Stimulated activated CD4-positive, alpha-beta T cell treated with anti-CD3 and anti-CD28 coated beads, Interleukin-1b, Interleukin-23, amount 100 ng/mL, for 48 hours (primary cell): ENCODE measurements at places on chromosomes 5 and 9.

GRCh38 chr5:85000671-85001070, 616.0 kb upstream of the EDIL3 start:
- no peak for DNase-seq

DNA sequence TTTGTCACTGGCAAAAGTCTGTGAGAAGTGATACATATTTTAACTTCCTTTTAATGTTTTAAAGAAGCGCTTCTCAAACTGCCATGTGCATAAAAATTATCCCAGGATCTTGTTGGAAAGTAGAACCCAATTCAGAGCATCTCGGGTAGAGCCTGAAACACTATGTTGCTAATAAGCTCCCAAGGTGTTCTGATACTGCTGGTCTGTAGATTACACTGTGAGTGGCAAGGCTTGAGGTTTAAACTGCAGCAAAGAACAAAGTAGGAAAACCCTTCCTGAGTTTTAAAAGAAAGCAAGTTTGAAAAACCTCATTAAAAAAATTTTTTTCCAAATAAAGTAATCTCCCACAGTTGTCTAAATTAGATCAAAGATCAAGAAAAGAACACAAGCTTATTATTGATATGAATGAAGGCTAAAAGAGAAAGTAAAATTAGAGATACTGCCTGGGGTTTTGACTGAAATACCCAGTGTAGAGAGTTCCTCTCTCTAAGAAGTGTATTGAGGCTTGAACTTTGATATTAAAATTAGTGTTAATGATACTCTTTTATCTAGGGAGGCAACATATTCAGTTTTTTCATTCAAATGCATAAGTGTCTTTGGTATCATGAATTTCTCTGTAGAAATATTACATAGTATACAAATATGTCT, 19.8 kb upstream of the JAK2 start:
- DNase-seq = no peak

- DNase-seq = no peak
Measured at GRCh38 chr5:146789712-146790653, 88.6 kb downstream of the PPP2R2B start.

DNA sequence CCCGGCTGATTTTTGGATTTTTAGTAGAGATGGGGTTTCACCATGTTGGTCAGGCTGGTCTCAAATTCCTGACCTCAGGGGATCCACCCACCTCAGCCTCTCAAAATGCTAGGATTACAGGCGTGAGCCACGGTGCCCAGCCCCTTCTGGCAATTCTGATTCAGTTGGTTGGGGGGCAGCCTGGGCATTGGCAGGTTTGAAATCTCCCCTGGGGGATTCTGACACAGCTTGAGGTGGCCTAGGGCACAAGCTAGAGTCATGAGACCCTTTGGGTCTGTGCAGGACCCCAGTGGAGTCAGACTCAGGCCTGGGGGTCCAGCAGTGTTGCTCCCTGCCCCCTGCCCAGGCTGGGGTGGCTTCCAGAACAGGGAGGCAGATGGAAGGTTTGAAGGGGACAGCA, 239.8 kb downstream of the PBX3 start:
- no peak for DNase-seq

- no peak for DNase-seq
Measured at GRCh38 chr5:59790776-59791475, 102.6 kb downstream of the PDE4D start.

DNA sequence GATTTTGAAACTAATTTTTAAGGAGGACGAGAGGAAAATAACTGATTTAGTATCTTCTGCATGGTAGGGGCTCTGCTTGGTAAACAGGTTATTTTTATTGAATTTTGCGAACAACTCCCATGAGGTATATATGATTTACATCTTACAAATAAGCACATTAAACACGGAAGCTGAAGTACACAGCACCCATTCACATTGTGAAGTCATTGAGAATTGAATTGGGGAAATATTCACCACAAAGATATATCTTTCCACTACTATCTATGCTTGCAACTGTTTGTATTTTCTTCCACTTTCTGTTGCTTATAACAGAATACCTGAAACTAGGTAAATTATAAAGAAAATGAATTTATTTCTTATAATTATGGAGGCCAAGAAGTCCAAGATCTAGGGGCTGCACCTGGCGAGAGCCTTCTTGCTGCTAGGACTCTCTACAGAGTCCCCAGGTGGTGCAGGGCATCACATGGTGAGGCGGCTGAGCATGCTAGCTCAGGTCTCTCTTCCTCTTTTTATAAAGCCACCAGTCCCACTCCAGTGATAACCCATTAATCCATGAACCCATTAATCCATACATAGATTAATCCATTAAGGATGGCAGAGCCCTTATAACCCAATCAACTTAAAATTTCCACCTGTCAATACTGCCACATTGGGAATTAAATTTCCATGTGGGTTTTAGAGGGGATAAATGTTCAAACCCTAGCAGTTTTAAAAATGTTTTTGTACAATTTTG, 79.0 kb upstream of the ZNF608 start:
- no peak for DNase-seq

GRCh38 chr5:33720176-33720575, 171.6 kb downstream of the ADAMTS12 start:
- no peak for DNase-seq

DNA sequence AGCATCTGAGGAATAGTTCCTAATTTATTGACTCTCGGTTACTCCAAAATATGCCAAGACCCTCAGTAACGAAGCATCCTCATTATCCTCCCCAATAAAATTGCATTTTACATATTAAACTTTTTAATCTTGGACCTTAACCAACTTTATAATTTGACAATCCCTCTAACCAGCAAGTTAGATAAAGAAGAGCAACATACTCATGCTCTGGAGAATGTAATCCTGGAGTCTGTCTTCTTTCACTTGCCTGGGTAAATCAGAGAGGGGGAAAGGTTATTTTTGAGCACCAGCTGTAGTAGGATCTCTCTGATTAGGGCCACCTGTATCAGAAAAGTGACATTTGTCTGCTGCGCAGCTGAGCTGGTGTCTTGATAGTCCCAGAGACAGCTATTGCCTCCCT, 59.8 kb downstream of the NDFIP1 start:
- no peak for DNase-seq

DNA sequence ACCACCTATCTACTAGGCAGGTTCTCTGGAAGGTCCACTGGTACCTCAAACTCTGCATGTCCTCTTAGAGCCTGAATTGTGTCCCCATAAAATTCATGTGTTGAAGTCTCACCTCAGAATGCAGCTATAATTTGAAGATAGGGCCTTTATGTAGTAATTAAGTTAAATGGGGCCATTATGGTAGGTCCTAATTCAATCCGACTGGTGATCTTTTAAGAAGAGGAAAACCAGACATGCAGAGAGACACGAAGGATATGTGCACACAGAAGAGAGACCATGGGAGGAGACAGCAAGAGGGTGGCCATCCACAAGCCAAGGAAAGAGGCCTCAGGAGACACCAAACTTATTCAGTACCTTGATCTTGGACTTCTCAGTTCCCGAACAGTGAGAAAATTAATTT, 345.4 kb downstream of the ENC1 start:
- DNase-seq = no peak

DNA sequence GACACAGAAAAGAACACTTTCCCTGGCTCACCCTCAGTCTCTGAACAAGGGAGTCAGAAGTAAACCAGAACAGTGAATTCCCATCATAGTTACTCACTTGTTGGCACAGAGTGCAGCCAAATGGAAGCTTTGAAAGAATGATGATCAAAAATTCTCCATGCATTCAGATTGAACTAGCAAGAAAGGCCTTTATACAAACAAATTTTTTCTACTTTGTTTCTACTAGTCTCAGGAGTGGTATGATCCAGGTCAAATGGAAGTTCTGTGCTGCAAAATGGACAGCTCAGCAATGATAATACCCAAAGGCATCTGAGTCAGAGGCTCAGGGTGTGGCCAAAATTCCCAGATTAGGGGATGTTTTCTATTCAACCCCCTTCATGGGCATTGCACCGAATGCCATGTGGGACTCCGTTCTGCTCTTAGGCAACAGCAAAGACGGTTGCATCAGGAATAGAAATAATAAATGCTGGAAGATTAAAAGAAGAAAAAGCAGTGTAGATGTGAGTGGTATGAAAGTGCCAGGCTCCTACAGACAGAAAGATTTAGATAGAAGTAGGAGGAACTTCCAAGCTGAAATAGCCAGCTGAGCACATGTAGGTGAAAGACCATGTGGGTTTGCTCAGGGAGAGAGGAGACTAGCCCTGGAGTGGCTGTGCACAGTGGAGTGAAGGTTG, 24.0 kb upstream of the ASPN start:
- no peak for DNase-seq

GRCh38 chr5:23208959-23209431, 298.4 kb upstream of the PRDM9 start:
- DNase-seq = no peak

DNA sequence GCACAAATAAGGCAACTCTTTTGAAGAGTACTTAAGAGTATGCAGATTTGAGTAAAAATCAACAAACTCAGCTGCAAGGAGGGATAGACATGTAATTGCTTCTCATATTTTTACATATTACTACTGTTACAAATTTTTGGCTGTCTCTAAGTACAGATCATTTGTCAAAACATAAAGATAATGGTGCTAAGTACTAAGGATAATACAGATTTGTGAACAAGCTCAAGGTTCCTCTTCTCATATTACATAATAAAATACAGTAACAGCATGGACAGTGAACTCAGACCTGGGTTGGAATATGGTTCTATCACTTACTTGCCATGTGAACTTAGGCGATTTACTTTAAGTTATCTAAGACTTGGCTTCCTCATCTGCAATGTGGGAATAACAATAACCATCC, 168.0 kb downstream of the AP3B1 start:
- no peak for DNase-seq

DNA sequence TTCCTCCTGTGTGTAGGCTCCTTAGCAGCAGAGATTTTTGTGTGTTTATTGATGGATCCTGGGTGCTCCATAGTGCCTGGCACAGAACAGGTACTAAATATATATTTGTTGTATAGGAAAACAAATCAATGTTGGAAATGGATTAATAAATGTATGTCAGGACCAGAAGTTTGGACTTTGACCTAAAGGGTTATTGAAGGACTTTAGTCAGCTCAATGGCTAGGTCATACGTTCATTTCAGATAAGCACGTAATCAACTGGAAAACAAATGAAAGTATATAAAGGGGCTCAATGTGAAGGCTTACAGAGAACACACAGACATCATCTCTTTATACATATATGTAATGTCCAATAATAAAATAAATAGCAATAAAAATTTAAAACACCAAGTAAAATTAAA, 56.2 kb upstream of the PALM2AKAP2 start:
- DNase-seq = no peak

- DNase-seq = no peak
Measured at GRCh38 chr5:168697034-168697720, 118.0 kb upstream of the PANK3 start.

DNA sequence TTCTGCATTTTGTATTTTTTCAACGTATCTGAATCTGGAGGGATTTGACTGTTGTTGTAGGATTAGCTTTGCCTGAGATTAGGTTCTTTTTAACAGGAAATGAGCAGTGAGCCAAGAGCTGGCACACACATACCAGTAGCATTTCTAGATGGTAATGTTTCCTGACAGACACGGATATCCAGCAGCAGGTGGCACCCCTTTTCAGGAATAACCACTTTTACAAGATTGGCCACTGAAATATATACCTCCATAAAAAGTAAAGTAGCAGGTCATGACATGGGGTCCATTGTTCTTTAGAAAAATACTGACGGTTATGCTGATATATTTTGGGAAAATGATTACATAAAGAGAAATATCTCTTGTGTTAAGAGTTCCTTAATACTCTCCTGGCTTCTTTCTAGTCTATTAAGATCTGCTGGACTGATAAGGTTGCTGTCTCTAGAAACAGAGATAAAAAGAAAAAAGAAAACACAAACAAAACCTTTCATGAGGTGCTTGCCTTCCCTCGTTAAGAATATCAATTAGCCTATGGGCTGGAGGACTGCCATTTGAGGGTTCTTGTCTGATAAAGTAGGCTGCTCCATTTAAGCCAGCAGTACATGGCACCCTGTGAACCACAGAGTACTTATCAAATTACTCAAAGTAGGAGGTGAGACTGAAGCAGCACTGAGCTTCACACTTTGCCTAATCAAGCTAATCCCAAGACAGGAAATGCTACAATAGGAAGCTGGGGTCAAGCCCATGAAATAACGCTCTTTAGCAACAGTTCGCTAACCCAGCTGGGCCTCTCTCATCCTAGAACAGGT, 101.6 kb upstream of the PCA3 start:
- DNase-seq = no peak

GRCh38 chr5:16057277-16057676, 122.3 kb downstream of the MARCHF11 start:
- DNase-seq = no peak

DNA sequence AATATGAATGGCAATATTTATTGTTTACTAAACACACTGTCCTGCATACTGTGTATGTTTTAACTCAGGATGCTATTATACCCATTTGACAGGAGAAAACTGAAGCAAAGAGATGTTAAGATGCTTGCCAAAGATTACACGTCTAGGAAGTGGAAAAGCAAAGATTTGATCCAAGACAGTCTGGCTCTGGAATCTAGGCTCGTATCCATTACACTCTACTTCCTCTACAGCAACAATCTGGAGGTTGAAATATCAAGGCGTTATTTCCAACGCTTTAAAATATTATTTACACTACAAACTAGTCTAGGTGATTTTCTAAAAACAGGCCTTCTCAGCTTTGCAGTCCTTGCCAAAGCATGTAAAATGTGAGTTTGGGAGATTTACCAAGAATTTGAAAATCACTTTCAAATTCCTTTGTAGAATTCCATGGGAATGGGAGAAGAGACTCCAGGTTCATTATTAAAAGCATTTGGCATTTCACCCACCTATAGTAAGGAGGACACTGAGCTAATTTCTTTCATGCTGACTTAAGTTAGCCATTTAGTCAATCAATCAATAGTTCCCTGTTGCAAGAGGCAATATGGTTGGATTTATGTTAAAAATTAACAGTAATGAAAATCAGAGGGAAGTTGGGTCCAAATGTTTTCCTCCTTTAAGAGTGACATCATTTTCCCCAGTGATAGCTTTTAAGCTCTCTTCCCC, 356.3 kb upstream of the SMARCA2 start:
- DNase-seq = no peak

DNA sequence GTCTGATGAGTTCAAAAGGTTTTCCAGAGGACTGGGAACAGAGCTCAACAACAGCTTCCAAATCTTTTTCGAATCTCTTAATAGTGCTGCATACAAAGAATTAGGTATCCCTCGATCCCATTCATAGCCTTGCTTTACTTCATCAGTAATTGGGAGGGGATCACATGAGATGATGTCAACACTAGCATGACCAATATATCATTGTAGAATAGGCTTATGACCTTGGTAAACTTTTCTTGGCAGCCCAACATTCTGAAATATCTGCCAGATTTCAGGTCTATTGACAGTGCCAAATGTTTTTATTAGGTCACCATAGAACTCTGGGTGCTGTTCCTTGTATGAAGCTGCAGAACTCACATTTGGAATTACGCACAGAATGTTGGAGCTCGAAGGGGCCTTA, 228.9 kb downstream of the FGF10 start:
- no peak for DNase-seq
